ENCODE measurements at places on chromosomes 12 and 14.

GRCh38 chr14:50447461-50447860 lies 50.8 kb upstream of the CDKL1 start:
- DNase-seq = no peak

- no peak for DNase-seq
Observed at GRCh38 chr12:67750513-67751183, 102.1 kb downstream of the DYRK2 start.

DNA sequence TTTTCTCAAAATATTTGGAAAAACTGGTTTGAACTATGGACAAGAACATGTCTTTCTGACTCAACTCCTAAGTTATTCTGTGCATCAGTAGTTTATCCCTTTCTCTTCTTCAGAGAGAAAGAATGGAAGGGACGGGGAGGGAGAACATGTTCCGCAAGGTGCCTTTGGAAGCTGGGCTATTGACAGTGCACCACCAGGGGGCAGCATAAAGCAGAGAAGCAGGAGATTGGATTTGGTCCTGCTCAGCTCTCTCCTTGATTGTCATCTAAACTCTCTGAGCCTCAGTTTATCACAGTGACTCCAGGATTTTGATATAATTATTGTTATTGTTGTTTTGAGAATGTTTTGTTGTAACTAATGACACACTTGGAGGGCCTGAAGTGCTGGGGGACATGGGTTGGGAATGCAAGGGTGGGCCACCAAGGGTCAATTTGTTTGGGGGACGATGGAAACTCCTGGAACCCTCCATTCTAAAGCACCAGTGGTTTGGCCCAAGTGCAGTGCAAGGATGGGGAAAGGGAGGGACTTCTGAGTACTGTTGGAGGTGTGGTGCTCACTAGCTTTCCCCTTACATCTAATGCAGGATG lies 45.3 kb upstream of the ANO6 start:
- peak; percentile 51 for DNase-seq

DNA sequence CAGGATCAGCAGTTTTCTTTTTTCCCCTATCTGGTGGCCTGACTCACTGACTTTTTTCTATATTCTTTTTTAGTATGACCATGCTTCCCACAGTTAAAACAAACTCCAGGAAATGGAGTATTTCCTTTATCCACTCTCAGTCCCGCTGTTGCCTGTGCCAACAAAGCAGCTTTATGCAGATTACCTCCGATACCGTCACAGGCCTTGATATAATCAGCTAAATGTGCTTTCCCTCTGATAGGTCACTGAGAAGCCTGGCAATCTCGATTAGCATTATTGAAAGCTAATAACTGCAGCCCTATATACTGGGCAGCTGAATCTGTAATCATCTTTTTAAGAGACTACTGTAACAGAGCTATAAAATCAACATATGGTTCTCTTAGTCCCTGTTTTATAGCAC lies 243.6 kb downstream of the KIF21A start:
- no peak for DNase-seq

- no peak for DNase-seq
Observed at GRCh38 chr12:127237151-127237550, 1029.8 kb upstream of the TMEM132C start.

- no peak for DNase-seq
Observed at GRCh38 chr14:50831726-50832168, 785 bp upstream of the NIN start.

- peak; percentile 1 for DNase-seq
Observed at GRCh38 chr14:24673059-24673458, 39.1 kb upstream of the GZMB start.

- no peak for DNase-seq
Observed at GRCh38 chr12:117277875-117278274, 83.6 kb downstream of the NOS1 start.

- no peak for DNase-seq
Observed at GRCh38 chr12:99087278-99087677, 442.2 kb downstream of the APAF1 start.

- no peak for DNase-seq
Observed at GRCh38 chr12:7241404-7242005, 52.0 kb downstream of the PEX5 start.
